HCT116 (cell line): ENCODE measurements at places on chromosomes 6 and 20.
A peak's percentile ranks its signal among the peaks of the same experiment; 100 is the strongest.

DNA sequence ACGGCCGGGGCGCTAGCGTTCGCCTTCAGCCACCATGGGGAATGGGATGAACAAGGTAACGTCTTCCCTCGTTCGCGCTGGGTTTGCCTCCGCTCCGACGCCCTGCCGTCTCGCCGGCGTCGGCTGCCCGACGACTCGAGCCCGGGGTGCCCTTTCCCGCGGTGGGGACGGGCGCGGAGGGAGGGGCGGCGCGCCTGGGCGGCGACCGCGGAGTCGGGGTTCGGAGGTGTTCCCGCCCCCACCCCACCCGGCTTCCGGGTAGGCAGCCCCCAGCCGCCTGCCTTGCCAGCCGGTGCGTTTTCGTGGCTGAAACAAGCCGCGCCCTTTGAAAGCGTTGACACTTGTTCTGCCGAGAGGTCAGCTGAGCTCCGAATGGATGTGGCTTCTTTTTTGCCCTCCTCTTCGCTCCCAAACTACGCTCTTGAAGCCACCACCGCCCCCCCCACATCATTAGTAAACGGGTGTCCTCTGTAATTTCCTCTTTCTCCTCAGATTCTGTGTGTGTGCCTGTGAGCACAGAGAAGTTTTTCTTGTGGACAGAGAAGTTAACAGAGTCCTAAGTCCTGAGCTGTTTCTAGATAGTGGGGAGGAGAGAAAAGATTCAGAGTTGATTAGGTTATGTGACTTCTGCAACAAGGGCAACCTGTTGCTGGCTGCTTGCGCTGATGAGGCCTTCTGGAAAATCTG lies 362 bp downstream of the DUSP22 start:
- DNase-seq = no peak

DNA sequence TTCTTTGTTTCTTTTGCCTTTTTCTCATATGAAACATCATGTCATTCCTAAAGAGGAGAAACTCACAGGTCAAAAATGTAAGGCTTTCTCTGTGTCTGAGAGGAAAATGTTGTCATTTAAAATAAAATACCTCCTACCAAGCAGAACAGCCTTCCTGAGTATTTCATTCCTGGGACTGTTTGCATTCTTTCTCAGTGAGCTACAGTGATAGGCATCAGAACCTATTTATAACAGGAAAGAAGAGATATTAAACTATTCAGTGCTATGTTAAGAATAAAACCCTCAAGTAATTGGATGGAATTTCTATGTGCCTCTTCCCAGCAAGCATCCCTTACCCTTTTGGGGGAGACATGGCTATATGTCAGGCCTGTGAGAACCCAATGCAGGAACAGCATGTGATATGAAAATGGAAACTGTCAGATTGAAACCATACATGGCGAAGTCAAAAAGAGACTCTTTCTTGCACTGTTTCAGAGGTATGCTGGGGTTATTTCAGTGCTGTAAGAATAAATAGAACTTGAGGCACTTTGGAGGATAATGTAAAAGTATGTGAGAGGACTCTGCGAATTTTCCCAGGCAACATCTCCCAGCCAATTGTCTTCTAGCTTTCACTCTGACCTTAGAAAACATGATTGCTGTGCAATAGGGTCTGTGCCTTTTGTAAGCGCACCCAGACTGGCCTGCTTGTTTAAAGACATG lies 133.8 kb upstream of the CCN2 start:
- no peak for DNase-seq

GRCh38 chr20:57130160-57130772 lies 136.2 kb downstream of the BMP7 start:
- no peak for DNase-seq

- DNase-seq = no peak
Measured at GRCh38 chr6:54467384-54467783, 159.1 kb downstream of the TINAG start.

GRCh38 chr6:147503587-147503986 lies 4.9 kb upstream of the SAMD5 start:
- no peak for DNase-seq

GRCh38 chr20:18634501-18634900 lies 46.6 kb downstream of the DTD1 start:
- no peak for DNase-seq

DNA sequence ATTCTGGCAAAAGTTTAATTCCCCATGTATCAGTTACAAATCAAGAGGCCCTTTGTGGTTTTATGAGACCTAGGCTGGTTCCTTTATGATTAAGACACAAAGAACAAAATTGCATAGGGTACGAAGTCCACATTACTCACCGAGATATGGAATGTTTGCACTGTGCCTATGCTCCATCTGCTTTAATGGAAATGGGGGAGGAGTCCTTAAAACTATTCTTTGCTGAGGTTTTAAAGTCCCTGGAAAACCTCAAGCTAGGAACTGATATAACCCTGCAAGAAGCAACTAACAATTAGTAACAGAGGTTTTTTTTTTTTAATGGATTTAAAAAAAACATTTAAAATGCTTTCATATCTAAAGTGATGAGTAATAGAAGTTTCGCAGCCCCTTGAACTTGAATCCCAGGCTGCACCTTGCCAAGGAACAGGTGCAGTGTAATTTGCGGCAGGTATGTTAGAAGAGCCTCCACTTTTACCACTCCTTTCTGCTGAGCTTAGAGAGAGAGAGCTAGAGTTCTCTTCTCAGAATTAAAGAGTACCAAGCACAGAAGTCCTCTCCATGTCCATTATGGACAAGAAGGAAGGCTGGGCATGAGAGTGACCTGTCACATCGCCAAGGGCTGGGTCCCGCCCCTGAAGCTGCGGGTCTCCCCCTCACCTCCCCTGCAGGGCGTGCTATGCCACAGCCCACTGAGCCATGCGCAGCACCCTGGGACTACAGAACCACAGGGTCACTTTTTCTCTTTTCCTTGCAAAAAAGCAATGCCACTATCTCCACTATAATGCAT lies 2.3 kb downstream of the SERPINB1 start:
- peak; percentile 79 for DNase-seq

- DNase-seq = no peak
Measured at GRCh38 chr6:87672641-87673040, 29.4 kb downstream of the AKIRIN2 start.

DNA sequence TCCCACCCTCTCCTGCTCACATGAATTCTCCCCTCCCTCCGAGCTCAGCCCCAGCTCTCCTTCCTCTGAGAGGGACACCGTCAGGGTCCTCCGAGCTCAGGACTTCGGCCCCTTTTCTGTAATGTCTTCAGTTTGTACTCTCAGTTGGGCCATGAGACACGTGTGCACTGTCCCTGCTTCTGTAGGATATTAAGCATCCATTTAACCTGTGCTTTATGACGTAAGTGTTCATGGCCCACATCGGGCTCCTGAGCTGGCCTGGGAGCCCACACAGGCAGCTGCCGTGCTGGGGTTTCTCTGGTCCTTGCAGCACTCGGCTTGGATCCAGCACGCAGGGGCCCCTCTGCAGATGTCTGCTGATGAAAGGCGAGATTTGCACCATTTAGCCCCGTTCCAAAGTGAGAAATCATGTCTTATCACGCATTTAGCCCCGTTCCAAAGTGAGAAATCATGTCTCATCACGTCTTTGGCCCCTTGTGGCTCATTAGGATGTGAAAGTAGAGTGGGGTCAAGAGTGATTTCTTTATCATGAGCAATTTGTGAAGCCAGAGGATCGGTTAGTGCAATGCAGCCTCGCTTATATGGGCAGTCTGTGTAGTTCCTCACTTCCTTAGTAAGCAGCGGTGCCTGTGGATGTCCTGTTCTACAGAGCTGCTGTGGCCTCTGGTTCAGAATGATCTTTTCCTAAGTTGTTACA lies 25.3 kb downstream of the DUSP22 start:
- DNase-seq = no peak

GRCh38 chr20:41361757-41362747 lies 4.6 kb downstream of the EMILIN3 start:
- DNase-seq = no peak

GRCh38 chr6:37141281-37142049 lies 28.5 kb upstream of the PIM1 start:
- no peak for DNase-seq

- no peak for DNase-seq
Measured at GRCh38 chr6:2054516-2055067, 190.8 kb downstream of the GMDS start.

DNA sequence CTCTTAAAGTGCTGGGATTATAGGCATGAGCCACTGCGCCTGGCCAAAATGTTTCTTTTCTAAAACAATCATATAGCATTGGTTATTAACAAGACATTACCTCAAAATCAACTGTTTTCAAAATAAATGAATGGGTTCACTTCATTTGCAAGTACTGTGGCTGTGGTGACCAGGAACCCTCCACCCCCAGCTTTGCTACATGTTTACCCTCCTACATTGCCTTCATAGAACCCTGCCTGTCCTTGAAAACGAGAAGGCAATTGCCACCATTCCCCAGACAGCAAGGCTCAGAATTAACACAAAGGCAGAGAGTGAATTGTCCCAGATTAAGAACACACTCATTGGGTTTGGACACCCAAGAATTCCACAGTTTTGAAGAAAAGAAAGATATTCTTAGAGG lies 116.6 kb upstream of the LGSN start:
- no peak for DNase-seq

DNA sequence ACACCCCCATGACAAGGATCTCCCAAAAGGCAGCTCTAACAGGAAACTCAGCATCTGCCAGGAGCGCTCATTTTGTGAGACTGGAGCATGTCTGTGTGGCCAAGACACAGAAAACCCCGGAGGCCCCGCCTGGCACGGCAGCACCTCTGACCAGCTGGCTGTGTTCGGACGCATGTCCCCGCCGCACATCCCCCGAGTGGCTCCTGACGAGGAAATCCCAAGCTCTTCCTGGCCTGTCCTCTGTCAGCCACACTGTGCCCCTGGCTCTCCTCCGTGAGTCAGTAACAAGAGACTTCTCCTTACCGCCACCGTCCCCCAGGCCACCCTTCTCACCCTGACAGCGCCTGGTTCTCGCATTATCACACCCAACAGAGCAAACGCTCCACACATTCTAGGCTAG lies 14.4 kb downstream of the SLC2A4RG start:
- no peak for DNase-seq

DNA sequence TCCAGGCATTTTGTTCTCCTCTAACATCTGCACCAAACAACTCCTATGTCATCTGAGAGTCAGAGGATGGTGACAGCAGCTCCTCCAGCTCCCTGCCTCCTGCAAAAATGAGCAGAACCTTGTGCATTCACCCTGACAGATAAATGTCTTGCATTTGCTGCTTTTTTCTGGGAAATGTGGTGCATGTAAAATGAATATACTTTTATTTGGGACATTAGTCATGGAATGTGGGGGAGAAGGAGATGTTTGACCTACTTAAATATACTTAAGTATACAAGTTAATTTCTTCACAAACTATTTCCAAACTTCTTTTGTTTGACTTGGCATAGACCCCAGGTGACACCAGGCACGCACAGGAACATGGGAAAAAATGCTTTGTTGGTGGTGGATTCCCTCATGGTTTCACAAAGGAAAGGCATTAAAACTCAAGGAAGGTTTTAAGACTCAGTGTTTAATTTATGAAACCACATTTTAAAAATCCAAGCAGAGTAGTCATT lies 181.8 kb upstream of the MCHR2 start:
- DNase-seq = no peak

DNA sequence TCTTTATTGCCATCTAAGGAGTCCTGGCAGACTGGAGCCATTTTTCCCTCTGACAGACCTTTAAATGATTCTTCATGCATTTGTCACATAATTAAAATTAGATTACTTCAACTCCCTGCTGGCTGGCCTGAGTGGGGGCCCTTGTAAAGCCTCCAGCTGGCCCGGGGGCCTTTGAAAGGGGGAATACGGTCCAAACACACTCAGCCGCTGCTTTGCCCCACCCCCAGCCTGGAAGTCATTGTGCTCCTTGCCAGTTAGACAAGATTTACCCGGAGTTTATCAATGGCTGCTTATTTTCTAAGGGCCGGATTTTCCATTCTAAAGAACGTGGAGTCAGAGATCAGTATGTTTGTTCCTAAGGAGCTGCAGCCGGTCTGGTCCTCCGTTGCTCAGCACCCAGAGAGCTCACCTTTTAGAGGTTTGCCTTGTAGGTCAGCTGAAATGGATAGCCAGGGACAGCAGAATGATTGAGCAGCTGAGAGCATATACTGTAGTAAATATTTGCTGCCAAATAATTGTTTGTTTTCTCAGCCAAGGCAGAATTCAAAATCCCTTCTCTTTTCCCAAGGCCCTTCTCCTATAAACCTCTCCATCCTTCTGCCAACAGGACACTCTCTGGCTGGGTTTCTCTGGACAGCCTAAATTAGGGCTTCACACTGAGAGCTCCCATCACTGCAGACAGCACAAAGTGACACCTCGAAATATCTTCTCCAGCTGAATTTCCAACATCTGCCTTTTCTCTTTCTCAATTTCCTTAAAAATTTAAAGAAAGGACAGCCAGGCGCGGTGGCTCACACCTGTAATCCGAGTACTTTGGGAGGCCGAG lies 68.4 kb upstream of the RBM24 start:
- no peak for DNase-seq

DNA sequence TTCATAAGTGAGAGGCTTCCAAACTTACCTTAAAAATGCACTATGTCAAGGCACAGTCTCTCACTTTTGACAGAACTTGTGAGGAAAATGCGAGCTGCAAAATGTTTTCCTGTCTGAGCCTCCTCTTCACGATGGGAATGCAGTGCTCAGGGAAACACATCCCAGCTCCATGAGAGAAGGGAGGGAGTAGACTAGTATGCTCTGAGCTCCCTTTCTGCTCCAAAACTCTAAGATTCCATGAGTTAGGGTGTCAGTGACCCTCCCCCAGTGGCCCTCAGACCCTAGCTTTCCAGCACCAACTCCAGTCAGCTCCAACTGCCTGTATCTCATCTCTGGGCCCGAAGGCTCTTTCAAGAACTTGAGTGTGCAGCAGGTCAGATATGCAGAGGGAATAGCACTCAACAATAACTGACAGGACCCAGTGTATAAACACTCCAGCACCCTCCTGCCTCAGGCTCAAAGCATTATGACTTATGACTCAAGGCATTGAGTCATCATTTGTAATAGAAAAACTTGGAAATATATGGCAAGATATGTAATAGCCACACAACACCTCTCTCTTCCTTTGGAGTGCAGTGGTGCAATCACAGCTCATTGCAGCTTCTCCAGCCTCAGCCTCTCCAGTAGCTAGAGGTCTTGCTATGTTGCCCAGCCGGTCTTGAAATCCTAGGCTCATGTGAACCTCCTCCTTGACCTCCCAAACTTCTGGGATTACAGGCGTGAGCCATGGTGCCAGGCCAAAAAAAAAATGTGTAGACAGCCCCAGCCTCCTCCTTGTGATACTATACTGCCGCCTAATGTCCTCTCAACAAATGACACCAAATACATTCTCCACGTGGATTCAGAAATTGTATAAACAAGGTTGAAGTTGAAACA lies 16.7 kb upstream of the ENTPD6 start:
- peak; percentile 61 for DNase-seq

DNA sequence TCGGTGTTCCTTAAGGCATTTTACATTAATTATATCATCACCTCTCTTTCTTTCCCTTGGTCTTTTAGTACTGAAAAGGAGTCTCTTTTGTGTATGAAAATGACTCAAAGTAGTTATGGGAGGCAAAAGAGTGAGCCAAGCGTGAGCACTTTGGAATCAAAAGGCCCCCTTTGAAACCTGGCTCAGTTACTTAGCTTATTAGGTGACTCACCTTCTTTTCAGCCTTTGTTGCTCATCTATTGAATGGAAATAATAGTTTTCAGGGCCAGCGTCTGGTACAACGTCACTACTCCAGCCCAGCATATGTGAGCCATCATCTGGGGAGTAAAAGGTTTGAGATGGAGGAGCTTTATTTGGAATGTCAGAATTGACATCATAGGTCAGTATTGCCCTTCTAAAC lies 147.4 kb upstream of the SCGN start:
- DNase-seq = peak; percentile 82
